ENCODE measurements at places on chromosomes 2 and 18. TPM values are rescaled to one million over a fixed set of nuclear protein-coding genes. Genes with fewer than 3 reads are reported as not detected.

HRH4 gene
- total RNA-seq = 0.65 TPM

TMEM247 gene
- not detected for total RNA-seq

RSAD2 gene
- 119 TPM for total RNA-seq

ST8SIA3 gene
- total RNA-seq = not detected

CDH7 gene
- not detected for total RNA-seq

DPP10 gene
- total RNA-seq = not detected

PLB1 gene
- 1.1 TPM for total RNA-seq

SERPINB12 gene
- not detected for total RNA-seq

TUBB8B gene
- not detected for total RNA-seq

ACKR3 gene
- 2.7 TPM for total RNA-seq

HOXD13 gene
- total RNA-seq = not detected

IGFBP2 gene
- total RNA-seq = 1.2 TPM

CAPN14 gene
- 0.35 TPM for total RNA-seq

C2orf80 gene
- not detected for total RNA-seq

SERPINB13 gene
- not detected for total RNA-seq

CKAP2L gene
- 63.3 TPM for total RNA-seq

CUL3 gene
- 72.7 TPM for total RNA-seq
